ENCODE measurements at places on chromosomes 11 and 22. TPM values are rescaled to one million over a fixed set of nuclear protein-coding genes. Genes with fewer than 3 reads are reported as not detected.

GVQW3 gene
- 2.4 TPM for total RNA-seq

PLAAT5 gene
- total RNA-seq: not detected

SC5D gene
- total RNA-seq: 69.9 TPM

ZNF195 gene
- total RNA-seq: 13.4 TPM

CCDC87 gene
- total RNA-seq: 0.69 TPM

MRGPRX3 gene
- 0.31 TPM for total RNA-seq

MB gene
- total RNA-seq: not detected

RGL4 gene
- not detected for total RNA-seq

CATSPERZ gene
- total RNA-seq: 0.73 TPM

LDLRAD3 gene
- 34.7 TPM for total RNA-seq

MS4A4A gene
- not detected for total RNA-seq
